ENCODE measurements at places on chromosomes 1 and 21.

GRCh38 chr1:170354246-170354645, 177.7 kb upstream of the GORAB start:
- DNase-seq, result no peak

DNA sequence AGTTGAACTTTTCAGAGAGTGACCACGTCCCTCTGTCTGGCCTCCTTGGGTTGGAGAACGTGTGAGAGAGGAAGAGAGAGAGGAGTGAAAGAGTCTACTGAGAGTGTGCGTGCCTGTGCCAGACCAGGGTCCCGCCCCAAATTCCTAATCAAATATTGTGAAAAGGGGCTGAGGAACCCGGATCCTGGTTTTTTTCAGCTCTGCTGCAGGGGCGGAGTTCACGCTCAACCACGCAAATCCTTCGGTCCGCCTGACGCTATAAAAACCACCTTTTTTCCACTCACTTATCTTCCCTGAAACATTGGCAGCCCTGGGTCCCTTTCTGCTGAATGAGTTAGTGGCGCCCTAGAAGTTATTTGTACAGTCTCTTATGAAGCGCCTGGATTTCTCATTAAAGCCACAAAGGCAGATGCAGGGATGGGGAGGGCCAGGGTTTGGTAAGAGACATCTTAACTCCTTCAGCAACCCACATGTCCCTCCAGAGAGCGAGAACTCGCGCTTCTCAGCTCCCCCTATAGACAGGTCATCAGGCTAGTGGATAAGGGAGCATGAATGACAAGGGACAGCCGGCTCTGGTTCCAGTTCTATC, at the start of gene FMOD:
FMOD (minus strand) TSS at position 86 of the 589 bp plus-strand sequence. CDS start 2,852 bp downstream, outside the sequence.
- no peak for DNase-seq

- DNase-seq, result peak; percentile 21
These were observed 563.9 kb upstream of the NR5A2 start for GRCh38 chr1:199463521-199464127.

GRCh38 chr1:27618341-27619082, 14.6 kb upstream of the AHDC1 start:
- no peak for DNase-seq

DNA sequence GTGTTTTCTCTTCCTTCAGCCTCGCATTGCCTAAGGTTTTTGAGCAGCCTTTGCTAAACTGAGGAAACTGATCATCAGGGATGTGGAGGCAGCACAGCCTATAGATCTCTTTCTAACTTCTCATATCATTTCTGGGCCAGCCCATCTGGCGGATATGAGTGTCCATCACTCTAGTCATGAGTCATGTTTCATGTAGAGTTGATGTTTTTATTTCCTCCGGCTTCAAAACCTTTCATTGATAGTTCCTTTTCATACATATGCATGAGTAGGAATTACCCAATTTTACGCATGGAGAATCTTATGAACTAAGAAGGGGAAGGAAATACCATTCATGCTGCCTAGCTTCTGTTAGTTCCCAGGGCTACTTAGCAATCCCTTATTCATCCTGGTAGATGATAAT, 66.3 kb downstream of the SPATA46 start:
- DNase-seq, result no peak

DNA sequence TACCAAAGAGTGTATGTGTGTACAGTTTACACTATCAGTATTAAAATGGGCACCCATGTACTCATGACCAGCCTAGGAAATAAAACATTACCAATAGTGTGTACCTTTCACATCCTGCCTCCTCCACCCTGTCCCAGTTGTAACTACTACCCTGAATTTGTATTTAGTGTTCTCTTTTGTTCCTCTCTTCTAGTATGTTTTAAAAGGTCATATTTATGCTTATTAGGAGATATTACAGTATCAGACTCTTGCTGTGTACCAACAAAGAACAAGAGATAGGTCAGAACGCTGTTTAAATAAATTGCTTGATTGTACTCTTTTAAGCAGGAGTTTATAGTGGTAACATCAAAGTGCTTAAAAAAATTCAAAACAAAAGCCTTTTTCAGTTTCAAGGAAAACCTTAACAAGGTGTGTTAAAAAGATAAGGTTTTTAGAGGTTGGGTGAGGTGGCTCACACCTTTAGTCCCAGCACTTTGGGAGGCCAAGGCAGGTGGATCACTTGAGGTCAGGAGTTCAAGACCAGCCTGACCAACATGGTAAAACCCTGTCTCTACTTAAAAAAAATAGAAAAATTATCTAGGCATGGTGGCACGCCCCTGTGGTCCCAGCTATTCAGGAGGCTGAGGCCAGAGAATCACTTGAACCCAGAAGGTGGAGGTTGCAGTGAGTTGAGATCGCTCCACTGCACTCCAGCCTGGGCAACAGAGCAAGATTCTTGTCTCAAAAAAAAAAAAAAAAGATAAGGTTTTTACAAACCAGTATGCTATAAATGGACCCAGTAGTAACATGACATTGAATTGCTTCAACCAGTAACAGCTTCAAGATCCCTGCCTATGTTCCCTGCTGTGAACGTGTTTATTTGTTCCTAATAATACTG, 35.9 kb downstream of the MPZL1 start:
- no peak for DNase-seq

GRCh38 chr1:151047591-151047924, at the start of gene C1orf56:
C1orf56 (plus strand) TSS chr1:151047751; CDS start chr1:151047848, 97 bp downstream.
- peak; percentile 83 for DNase-seq

- DNase-seq, result peak; percentile 54
These were observed 76.6 kb downstream of the NDUFS5 start for GRCh38 chr1:39102537-39103327.

DNA sequence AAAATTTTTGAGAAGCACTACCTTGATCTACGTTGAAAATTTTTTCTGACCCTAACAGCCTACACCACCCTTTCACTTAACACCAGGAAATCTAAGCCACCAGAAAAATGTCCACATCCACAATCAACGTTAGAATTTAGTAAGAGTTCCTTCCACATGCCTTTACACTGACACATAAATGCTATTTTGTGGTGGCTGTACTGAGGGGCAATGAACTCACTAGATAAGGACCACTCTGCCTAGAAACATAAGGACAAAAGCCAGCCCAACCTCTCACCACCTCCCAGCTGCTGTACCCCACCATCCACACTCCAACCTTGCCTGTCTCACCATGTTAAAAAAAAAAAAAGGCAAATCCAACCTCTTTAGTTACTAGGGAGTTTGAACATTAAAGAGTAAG, 29.8 kb downstream of the PARP1 start:
- DNase-seq, result no peak

Measured in NCI-H1417 (cell line).